ENCODE measurements at places on chromosomes 16 and 17. TPM values are rescaled to one million over a fixed set of nuclear protein-coding genes. Genes with fewer than 3 reads are reported as not detected.

CYBA gene
- 371 TPM for total RNA-seq

DNA sequence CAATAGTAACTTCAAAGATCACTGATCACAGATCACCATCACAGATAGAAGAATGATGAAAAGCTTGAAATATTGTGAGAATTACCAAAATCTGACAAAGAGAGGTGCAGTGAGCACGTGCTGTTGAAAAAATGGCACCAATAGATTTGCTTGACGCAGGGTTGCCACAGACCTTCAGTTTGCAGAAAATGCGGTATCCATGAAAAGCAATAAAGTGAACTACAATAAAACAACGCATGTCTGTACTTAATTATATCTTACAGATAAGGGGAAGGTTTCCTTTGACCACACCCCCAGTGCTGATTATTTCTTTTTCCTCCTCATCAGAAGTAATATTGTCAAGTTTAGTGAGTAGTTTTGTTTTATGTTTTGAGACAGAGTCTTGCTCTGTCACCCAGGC lies 21.1 kb upstream of the PYDC1 start:
- DNase-seq: no peak

- DNase-seq: no peak
Observed at GRCh38 chr16:13936596-13937081, 16.7 kb downstream of the ERCC4 start.

UBE2G1 gene
- total RNA-seq: 42.5 TPM

CFAP97D1 gene
- not detected for total RNA-seq

DNA sequence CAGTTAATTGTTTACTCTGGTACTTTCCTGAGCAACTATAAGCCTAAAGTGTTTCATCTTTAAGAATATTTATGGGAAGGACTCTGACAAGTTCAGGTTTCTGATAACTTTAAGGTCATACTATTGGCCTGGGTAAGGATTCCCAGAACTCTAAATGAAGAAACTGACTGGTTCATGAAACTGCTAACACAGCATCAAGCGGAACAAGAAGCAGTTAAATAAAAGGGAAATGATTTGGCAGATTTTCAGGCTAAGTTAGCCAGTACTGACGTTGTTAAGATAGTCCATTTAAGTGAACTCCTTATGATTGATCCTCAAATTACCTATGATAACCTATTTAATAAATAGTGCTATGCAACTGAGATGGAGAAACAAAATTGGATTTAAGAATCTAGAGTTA lies 101.6 kb upstream of the CES5A start:
- DNase-seq: no peak

DNA sequence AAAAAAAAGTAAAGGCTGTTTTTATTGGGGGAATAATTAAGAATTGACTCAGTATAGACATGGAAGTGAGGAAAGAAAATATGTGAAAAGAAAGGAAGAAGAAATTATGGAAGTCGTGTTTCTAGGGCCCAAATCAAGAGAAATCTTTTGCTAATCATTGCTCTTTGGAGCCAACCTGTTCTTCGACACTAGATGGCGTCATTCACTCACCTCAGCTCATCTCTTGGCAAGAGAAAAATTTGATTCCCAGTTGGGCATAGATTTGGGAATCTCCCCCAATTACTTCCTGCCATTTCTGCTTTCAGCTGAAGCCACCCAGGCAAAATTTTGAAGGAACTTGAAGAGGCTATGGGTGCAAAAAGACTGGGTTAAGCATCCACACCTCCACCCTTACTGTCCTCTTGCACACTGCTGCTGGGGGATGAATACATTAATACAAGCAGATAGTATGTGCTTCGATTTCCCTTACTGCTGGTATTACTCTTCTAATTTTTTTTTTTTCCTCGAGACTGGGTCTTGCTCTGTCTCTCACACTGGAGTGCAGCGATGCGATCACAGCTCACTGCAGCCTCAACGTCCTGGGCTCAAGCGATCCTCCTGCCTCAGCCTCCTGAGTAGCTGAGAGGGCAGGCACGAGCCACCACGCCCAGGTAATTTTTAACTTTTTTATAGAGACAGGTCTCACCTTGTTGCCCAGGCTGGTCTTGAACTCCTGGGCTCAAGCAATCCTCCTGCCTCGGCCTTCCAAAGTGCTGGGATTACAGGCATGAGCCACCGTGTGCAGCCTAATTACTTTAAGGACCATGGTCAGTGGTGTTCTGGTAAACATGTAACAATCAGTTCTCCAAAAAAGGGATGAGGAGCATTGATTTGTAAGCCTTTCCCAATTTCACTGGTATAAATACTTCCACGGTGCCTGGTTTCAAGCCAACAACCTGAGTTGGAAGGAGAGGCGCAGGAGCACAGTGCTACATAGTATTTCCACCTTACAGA lies 13.5 kb downstream of the PSMD7 start:
- no peak for DNase-seq

SPATA22 gene
- total RNA-seq: 0.53 TPM

DNA sequence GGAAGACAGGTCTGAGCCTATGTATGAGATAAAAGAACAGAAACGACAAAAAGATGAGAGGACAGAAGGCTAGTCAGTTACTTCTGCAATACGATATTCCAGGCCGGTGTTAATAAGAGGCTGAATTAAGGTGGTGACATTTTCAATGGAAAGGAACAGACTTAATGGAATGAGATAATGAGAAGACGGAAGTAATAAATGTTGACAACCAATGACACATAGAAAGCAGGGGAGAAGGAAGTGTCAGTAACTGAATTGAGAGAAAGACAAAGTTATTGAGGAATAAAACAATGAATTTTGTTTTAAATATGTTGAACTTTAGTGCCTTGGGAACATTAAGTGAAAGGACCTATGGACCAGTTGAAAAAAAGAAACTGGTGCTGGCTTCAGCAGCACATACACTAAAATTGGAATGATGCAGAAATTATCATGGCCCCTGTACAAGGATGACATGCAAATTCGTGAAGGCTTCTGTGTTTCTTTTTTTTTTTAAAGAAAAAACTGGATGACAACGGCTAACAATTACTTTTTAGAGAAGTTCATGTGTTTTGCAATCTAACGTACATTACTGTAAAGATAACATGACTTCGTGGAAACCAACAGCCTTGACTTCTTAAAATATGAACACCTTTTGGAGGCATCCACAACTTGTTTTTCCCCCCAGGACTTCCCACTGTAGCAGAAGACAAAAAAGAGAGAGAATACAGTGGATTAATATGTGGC lies 18.5 kb upstream of the CPD start:
- no peak for DNase-seq

GRCh38 chr16:57867000-57867561 lies 64.8 kb upstream of the KIFC3 start:
- no peak for DNase-seq

- DNase-seq: no peak
Observed at GRCh38 chr17:27990100-27990499, 52.4 kb upstream of the NLK start.

GRCh38 chr16:57349212-57350031 lies 9.2 kb upstream of the CCL22 start:
- no peak for DNase-seq

DNA sequence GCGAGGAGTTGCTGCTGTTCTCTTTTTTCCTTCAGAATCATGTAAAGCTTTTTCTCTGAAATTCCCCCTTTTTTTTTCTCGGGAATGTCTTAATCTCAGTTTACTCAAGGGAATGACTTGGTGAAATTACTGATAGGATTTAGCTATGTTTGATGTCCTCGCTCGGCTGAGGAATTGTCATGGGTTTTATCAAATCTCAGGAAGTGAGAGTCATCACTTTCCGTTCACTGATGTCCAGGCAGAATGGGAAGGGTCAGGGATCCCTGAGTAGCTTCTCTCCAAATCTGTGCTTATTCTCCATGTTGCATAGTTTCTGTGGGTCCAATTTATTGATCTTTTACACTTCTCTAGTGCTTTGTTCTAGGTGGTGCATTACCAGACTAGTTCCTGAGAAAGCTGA lies 6.3 kb downstream of the IGSF6 start:
- no peak for DNase-seq

GRCh38 chr16:84844559-84845495 lies 25.0 kb downstream of the CRISPLD2 start:
- no peak for DNase-seq
